Inflammatory macrophage treated with lipopolysaccharide for 1 hour (primary cell): ENCODE measurements at places on chromosomes 3 and 15.
A peak's percentile ranks its signal among the peaks of the same experiment; 100 is the strongest.

DNA sequence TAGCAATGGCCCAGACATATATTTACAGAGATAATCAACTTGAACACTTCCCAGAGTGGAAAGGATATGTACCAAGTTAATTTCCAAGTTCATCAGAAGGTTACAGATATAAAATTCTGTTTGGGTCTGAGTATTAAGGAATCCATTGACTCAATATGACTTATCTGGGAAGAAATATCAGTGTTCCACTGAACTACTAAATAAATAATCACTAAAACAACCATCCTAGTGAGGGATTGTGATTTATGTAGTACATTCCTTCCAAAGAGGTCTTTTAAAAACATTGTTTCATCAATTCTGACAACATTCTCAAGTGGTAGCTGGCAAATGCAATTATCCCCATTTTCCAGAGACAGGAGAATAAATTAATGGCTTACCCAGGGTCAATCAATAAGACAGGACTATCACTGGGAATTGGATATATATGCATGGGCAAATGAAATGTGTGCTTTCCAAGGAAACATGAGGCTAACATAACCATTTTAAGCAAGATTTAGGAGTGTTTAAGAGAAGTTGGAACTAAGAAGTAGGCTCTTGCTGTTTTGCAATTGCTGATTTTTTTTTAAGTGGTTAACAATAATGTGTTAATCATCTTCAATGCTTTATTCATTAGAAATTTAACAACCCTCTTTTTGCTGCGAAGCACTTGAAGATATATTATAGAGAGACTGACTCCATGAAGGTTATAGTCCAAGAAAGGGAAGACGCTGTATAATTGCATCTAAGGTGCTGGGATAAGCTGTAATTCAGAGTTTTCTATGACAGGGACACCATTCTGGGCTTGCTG is 37.9 kb downstream of the SLC9A9 start:
- peak; percentile 41 for DNase-seq

GRCh38 chr15:59011262-59011952 is 23.9 kb downstream of the RNF111 start:
- DNase-seq: no peak

DNA sequence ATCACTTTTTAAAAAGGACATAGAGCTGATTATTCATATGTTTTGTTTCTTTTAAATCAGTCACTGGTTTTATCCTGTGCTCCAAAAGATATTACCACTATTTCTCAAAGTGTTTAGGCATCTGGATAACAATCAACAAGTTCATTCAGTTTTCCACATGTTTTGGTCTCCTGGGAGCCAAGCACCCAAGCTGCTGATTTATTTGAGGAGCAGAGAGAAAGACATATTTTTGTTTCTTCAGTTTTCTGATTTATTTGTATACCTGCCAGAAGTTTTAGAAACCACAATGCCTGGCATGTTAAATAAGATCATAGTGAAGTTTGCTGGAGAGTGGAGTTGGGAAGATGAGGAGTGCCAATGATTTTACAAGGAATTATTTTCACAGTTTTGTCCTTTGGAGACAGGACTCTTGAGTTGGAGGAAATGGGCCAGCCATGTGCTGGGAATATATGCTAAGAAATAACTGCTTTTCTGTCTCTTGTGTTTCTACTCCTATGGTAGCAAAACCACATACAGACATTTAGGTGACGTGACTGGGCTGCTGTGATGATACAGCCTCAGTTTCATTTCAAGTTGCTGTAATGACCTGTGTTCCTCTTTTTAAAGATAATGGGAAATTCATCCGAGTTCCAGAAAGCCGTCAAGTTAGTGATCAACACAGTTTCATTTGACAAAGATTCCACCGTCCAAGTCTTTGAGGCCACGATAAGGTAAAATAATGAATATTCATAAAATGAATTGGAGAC is 11.7 kb downstream of the EDEM1 start:
- DNase-seq: peak; percentile 83

DNA sequence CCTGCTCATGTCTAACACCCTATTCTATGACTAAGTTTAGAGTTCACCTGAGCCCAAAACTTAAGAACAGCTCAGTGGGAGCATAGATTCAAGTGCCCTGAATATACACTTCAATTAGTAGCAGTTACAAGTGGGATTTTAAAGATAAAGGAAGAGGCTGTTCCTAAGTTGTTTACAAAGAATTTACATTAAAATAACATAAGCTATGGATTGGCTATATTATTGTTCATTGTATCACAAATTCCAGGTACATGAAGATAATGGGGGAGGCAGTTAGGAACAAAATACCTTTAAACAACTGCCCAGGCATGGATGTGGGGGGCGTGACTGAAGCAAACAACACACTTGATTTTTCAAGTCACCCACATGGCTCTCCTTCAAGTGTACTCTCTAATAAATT is 52.7 kb downstream of the ROPN1B start:
- DNase-seq: no peak

DNA sequence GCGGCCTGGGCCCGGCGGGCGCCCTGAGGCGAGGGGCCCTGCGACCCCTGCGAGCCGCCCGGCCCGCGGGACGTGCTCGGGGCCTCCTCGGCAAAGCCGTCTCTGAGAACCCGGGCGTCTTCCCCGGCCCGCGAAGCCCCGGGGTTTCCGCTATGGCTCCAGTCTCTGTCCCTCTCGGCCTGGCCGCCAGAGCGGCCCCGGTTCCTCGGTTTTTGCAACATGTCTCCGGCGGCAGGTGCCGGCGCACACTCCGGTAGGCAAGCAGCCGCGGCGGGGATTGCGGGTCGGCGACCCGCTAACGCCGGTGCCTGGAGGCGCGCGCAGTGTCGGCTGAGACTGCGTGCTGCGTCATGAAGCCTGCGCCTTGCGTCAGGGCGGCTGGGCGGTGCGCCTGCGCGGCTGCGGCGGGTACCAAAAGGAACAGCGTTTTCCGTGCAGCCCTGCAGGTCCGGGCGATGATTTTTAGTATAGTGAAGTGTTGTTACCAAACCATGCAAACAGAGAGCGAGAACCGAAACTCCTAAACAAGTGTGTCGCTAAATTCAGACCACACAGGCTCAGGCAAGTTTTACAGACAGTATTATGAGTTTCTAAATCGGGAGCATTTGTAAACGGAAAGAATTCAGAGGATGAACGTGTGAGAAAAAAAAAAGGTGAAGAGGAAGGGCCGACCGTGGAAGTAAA is at the start of gene NSMCE3:
Gene NSMCE3, minus strand, starts transcription at position 338 of the 684 bp plus-strand sequence. Its CDS starts 117 bp downstream, at position 221.
- peak; percentile 79 for DNase-seq

DNA sequence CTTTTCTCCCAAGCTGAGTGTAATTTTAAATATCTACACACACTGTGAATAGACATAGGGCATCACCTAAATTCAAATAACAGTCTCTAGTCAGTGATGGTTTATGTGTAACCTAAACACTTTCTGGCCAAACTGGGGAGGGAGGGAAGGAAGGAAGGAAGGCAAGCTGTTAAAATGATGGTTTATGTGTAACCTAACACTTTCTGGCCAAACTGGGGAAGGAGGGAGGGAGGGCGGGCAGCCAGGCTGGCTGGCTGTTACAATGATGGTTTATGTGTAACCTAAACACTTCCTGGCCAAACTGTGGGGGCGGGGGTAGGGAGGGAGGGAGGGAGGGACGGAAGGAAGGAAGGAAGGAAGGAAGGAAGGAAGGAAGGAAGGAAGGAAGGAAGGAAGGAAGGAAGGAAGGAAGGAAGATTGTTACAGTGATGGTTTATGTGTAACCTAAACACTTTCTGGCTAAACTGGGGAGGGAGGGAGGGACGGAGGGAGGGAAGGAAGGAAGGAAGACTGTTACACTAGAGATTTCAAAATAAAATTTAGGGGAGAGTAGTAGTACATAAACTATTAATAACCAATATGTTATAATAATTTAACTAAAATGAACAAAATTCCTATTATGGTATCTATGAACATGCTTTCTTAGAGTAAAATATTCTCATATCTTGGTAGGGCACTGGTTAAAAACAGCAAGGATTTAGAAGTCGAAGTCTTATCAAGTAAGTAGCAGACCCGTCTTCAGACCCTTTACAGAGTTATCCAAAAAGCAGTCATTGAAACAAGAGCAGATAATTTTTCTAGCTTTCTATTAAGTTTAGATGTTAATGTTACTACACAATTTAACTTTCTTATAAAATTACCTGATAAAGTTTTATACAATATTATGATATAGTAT is 148.1 kb downstream of the LMLN start:
- no peak for DNase-seq

DNA sequence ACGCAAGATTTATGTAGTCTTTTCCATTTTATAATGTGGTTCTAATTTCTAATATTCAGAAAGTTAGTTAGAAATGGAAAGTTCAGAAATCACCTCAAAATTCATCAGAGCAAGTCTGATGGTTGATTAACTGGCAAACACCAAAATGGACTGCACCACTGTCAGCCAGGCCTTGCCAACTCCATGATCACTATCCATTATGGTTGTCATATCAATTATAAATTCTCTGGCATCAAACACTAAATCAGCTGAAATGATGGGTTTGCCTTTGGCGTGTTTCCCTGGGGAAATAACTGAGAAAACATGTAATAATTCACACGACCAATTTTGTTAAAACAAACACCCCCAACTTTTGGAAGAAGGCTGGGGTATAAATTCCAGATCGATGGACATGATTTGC is 219.4 kb downstream of the CDIN1 start:
- no peak for DNase-seq

- peak; percentile 85 for DNase-seq
Observed at GRCh38 chr15:85408270-85408746, 27.9 kb downstream of the AKAP13 start.

- DNase-seq: no peak
Observed at GRCh38 chr15:63025460-63025859, 17.1 kb upstream of the TPM1 start.

DNA sequence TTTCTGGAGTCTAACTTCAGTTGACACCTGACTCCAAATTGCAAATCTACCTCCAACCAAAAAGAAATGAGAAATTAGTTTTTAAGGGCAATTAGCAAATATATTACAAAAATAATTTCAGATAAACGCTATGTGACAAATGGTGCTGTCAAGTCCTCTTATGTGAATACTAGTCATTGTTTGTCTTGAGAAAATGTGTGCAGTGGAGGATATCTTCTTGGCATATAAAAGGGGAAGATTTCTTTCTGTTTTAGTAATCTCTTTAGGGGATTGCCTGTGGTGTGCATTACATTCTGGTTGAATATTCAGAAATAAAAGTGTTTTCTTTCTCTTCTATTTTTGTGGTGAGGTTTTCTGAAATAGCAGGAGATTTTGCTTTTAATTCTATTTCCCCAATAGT is 3.0 kb upstream of the GCSAM start:
- no peak for DNase-seq
